ENCODE measurements at places on chromosomes 6 and 20.

DNA sequence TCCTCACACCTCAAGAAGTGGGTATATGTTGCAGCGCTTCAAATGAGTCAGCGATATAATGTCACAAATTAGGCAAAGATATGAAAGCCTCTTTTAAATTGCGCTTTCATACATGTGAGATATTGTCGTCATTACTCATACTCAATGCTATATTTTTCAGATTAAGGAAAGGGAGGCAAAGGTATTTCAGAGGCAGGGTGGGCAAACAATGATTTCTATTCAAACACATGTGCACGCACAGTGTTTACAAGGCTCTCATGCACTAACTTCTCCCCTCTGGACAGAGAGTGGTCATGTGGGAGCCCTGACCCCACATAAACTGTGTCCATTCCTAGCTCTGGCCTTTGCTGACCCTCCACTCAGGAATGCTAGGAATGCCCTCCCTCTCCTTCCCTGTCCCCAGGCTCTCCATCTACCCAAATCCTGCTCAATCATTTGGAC lies 112.1 kb upstream of the TMEM170B start:
- DNase-seq, result no peak

- DNase-seq, result no peak
These were observed 46.3 kb downstream of the FAM83B start for GRCh38 chr6:54892831-54893230.

DNA sequence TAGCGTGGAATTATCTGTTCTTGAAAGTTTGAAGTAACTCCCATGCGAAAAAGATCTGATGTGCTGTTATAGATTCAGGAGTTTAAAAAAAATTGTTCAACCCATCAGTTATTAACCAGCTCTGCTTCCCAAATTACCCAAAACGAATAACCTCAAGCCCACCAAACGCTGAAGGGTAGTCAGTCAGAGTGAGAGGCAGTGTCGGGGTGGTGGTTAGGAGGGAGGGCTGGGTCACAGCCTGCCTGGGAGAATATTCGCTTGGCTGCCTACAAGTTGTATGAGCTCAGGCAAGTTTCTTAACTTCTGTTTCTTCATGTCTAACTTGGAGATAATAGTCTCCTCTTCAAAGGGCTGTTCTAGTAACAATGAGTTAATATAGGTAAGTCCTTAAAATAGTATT lies 114.6 kb downstream of the JPH2 start:
- DNase-seq, result no peak

- DNase-seq, result no peak
These were observed 9.8 kb upstream of the POM121L2 start for GRCh38 chr6:27321901-27322300.

GRCh38 chr6:104134876-104135275 lies 724.8 kb downstream of the HACE1 start:
- no peak for DNase-seq

- DNase-seq, result no peak
These were observed 43.4 kb upstream of the SPTLC3 start for GRCh38 chr20:12965212-12965869.

- no peak for DNase-seq
These were observed 265.0 kb upstream of the TAB2 start for GRCh38 chr6:149052350-149053106.

GRCh38 chr20:19259141-19259591 lies 46.7 kb downstream of the SLC24A3 start:
- DNase-seq, result no peak

DNA sequence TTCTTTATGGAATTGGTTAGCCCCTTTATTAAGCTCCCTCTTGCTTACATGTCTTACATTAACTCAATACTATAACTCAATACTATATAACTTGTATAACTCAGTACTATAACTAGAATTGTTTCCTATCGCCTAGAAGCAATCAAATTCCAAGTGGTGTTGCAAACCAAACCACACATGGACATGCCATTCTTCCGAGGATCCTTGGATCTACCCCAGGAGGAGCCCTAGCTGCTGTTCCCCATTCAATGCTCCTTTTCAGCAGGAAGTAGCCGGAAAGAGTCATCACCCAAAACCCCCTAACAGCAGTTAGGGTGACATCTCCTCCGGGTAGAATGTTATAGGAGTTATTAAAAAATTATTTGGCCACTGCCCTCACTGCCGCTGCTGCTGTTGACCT lies 40.5 kb downstream of the PLN start:
- no peak for DNase-seq

GRCh38 chr20:15616626-15617025 lies 956.6 kb downstream of the KIF16B start:
- no peak for DNase-seq

- no peak for DNase-seq
These were observed 21.9 kb upstream of the RAB22A start for GRCh38 chr20:58287638-58288037.

DNA sequence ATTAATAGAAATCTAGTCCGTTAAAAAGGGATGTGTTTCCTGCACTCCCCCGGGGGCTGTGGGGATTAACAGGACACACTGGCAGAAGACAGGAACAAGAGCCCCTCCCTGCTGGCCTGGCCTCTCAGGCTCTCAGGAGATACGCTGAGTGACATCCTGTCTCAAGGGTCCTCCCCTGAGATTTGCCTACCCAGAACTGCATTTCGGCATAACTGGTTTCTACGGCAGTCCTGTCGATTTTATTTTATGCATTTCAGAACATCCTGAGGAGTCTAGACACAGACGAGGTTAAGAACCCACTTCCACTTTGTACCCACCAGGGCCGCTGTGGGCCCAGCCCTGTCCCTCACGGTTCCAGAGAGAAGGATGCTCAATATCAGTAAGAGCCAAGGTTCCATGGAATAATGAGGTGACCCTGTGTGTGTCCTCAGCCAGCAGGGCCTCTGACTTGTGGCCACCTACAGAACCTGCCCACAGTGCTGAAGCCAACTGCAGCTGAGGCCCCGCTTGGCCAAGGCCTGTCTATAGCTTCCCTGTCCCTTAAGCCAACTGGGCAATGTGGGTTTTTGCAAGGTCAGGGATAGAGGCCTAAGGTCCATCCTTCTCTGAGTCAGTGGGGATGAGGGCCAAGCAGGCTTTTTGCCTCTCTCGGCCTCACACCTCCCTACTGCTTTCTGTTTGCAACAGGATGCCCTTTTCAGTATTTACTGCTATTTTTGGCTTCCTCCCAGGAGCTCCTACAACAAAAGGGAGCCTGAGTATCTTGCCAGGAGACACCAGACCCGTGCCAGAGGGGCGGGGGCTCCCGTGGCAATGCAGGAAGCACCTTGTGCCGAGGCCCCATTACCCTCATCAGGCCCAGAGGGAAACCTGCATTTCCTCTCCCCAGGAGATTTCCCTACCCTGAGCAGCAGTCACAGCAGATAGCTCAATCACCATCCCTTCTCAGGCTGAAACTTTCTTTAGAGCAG lies 14.7 kb downstream of the UQCC2 start:
- DNase-seq, result no peak
